ENCODE measurements at places on chromosomes 4 and X.

DNA sequence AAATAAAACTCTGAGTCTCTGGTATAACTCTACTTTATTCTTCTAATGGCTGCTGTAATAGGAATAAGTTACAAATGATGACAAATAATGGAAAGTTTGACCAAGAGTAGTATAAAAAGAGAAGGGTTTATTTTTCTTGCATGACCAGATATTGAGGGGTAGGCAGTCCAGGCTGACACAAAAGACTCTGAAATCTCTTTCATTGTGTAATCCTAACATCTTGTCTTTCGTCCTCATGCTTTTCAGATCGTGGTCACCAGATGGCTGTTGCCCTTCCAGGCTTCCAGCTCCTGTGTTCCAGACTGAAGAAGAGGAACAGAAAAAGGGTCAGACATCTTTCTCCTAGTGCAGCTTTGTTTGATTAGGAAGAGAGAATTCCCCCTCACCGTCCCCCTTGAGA is 176.9 kb upstream of the GK2 start:
- H3K4me1 ChIP-seq: no peaks in the 10 kb centered on the region
- H3K27me3 ChIP-seq: no peaks in the 10 kb centered on the region
- H3K4me3 ChIP-seq: no peak overlapping the region
- no peaks in the 10 kb centered on the region for H3K36me3 ChIP-seq

DNA sequence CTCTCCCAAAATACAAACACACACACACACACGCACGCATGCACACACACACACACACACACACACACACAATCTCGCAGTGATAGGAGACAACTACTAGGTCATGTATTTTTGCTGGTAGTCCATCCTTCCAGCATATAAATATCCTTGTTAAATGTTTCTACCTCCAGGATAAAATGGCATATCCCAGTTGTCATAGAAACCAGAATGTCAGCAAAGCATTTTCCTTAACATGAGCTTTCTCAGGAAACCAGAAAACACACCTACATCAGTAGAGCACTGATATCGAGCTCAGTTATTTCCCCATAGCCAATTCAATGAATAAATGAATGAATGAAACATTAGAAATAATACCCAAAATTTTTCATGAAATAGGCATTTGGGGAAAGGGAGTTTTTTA is 115.7 kb downstream of the PWWP3B start:
- DNase-seq: no peak
- no peaks in the 10 kb centered on the region for H3K4me1 ChIP-seq
- no peaks in the 10 kb centered on the region for H3K36me3 ChIP-seq
- H3K4me3 ChIP-seq: no peak overlapping the region
- no peaks in the 10 kb centered on the region for H3K27me3 ChIP-seq

GRCh38 chrX:129958814-129959492 is 23.5 kb upstream of the BCORL1 start:
- peaks cover 27% of the 10 kb centered on the region for H3K27me3 ChIP-seq
- no peaks in the 10 kb centered on the region for H3K36me3 ChIP-seq
- no peak overlapping the region for H3K27ac ChIP-seq
- peak overlapping the region; percentile 41 for H3K4me3 ChIP-seq
- peaks cover 69% of the 10 kb centered on the region for H3K4me1 ChIP-seq
- DNase-seq: no peak

DNA sequence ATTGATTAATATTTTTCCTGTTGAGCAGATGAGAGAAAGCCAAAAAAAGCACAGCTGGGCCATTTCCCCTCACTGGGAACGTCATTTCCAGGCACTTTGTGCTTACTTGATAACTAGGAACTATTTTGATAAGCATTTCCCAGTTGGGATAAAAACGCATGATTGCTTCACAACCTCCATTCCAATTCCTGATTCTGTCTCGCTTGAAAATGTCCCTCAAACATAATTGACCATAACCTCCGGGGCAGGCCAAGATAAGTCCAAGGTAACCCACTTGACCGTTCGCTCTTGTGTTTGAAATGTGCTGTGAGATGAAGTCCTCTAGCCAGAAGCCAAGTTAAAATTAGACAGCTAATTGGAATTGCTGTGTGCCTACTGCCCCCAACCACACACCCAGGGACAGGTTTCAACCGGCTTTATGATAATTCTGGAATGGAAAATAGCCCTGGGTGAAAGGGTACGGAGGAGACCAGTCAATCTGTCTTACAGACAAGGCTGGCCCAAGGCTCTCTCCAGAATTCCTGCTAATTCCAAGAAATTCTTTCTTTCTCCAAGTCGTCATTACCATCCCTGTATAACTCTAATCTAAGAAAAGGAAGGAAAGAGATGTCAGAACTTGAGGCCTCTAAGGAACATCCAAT is 137.1 kb downstream of the MID1 start:
- peaks cover 27% of the 10 kb centered on the region for H3K4me1 ChIP-seq
- peaks cover 49% of the 10 kb centered on the region for H3K36me3 ChIP-seq
- no peak overlapping the region for H3K4me3 ChIP-seq
- H3K27me3 ChIP-seq: no peaks in the 10 kb centered on the region
- DNase-seq: no peak

GRCh38 chr4:71396382-71396781 is 57.6 kb downstream of the SLC4A4 start:
- H3K4me3 ChIP-seq: no peak overlapping the region
- H3K27me3 ChIP-seq: peaks cover 3% of the 10 kb centered on the region
- H3K27ac ChIP-seq: no peak overlapping the region
- no peak for DNase-seq

- peak overlapping the region; percentile 38 for H3K4me3 ChIP-seq
- peaks cover 57% of the 10 kb centered on the region for H3K4me1 ChIP-seq
- H3K27me3 ChIP-seq: peaks cover 28% of the 10 kb centered on the region
- H3K36me3 ChIP-seq: peaks cover 5% of the 10 kb centered on the region
- DNase-seq: no peak
These were observed 65.9 kb downstream of the EFNB1 start for GRCh38 chrX:68894513-68895340.

All from nephron progenitor cell (in vitro differentiated cells).